Gastroesophageal sphincter (tissue), 4 donors: ENCODE measurements at places on chromosomes 12 and 14. TPM values are rescaled to one million over a fixed set of nuclear protein-coding genes. Genes with fewer than 3 reads are reported as not detected.

DNA sequence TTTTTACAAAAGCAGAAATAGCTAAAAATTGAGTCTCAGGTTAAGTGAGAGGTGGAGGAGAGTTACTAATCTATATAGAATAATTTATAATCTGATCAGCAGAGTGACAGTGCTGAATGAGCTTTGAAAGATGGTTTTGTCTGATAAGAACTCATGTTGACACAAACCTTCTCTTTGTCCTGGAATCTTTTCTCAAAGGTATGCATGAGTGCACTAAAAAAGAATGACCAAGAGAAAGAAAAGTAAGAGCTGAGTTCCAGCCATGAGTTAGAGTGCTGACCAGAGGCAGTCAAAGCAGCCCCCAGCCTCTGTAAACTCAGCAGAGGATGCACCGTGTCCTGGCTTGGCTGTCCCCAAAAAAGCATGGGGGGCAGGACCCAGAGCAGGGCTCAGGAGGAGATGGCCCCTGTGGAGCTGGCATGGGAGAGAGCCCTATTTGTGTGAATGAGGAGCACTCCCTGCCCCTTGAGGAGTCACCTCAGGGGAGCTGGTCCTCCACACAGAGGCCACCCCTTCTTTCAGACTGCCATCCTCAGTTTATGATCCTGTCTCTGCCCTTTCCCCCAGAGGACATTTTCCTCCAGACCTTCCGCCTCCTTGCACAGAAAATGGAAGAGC is 129.8 kb downstream of the SEC23A start:
- no peak for ATAC-seq

RDH16 gene
- 0.81 TPM for total RNA-seq

DNA sequence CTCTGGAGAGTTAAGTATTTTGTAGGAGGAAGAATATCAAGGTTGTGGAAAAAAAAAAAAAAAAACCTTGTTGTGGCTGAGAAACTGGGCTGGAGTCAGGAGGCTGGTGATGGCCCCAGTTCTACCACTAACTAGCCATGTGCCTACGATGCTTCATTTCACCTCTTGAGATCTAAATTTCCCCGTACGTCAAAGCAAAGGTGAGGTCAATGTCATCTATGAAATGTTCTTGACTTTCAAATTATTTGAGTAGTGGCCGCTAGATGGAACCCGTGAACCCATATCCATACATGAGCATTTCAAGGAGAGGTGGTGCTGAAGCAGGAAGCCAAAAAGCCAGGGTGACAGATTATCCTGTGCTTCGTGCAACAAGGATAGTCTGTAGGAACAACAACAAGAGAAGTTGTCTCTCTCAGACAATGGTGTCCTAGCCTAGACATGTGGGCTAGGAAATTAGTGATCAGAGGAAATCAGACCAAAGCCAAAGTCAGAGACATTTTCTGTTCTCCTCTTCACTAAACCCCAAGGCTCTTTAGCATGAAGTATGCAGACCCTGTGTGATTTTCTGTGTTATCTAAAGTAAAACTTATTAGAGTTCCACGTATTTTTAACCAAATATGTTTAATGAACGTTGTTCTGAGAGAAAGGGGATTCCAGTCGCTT is 95.5 kb upstream of the ETV6 start:
- ATAC-seq = peak; percentile 49

DNA sequence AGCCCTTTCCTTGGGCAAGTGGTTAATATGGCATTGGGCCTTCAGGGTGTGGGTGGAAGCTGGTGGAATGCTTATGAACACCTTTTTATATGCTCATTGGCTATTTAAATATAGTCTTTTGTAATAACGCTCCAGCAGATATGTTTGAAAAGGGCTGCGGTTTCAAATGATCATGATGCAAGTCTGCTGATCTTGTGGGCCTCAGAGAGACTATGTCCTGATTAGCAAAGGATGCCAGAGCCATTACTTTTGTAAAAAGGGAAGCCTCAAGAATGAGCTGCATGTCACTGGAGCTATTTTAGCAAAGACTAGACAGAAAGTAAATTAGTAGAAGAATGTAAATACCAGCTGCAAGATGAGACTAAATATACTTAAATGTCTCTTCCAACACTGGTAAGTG is 200.5 kb downstream of the GXYLT1 start:
- no peak for ATAC-seq

DNA sequence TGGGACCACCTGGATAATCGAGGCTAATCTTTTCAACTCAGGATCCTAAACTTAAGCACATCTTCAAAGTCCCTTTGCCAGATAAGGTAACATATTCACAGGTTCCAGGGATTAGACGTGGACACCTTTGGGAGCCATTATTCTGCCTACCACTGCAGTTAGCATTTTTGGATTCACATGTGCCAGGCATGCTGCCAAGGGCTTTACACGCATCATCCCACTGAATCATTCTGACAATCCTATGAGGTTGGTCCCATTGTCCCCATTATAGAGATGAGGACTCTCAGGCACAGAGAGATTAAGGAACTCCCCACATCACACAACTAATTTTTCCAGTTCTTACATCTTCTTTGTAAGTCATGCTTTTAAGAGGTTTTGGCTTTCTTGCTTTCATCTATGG is 34.5 kb downstream of the RTN1 start:
- ATAC-seq = no peak

IL22 gene
- total RNA-seq = not detected

DNA sequence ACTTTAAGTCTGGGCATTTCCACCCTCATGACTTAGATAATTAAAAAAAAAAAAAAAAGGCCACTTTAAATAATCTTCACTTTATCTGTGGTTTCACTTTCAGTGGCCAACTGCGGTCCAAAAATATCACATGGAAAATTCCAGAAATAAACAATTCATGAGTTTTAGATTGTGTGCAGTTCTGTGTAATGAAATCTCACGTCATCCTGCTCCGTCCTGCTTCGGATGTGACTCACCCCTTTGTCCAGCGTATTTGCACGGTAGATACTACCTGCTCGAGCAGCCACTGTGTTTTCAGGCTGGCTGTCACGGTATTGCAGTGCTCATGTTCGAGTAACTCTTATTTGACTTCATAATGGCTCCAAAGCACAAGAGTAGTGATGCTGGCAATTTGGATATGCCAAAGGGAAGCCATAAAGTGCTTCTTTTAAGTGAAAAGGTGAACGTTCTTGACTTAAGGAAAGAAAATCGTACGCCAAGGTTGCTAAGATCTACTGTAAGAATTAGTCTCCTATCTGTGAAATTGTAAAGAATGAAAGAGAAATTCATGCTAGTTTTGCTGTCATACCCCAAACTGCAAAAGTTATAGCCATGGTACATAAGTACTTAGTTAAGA is 2.4 kb downstream of the E2F7 start:
- no peak for ATAC-seq

CCNB1IP1 gene
- 44.0 TPM for total RNA-seq

ABCD2 gene
- total RNA-seq = 2.6 TPM

DNA sequence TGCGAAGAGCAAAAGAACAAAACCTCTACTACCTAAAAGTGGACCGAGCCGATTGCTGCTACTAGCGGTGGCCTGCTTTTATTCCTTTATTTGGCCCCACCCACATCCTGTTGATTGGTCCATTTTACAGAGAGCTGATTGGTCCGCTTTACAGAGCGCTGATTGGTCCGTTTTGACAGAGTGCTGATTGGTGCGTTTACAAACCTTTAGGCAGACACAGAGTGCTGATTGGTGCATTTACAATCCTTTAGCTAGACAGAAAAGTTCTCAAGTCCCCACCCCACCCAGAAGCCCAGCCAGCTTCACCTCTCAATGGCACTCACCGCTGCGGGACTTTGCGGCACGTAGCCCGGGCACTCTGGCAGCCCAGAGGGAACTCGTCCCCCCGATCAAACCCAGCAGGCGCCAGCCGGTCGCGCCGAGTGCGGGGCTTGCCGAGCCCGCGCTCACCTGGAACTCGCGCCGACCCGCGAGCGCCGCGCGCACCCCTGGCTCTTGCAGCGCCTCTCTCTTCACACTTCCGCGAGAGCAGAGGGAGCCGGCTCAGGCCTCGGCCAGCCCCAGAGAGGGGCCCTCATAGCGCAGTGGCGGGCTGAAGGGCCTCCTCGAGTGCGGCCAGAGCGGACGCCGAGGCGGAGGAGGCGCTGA is 8.7 kb upstream of the FGD4 start:
- ATAC-seq = peak; percentile 67

DNA sequence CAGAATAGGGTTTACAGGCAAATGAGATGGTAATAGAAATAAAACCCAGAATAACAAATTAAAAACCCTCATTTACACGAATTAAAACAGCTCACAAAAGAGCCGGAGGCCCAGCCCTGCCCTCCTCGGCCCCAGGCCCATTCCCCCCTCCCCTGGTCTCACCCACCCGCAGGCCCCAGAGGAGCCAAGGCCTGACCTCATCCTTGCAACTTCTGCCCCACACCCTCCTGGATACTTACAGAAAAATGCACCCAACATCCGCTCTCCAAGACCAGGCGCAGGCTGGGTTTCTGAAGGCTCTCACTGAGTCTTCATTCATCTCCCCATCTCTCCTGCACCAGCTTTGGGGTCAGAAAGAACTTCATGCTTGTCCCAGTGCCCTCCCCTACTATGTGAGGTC is 16.2 kb upstream of the VSX2 start:
- no peak for ATAC-seq

DNA sequence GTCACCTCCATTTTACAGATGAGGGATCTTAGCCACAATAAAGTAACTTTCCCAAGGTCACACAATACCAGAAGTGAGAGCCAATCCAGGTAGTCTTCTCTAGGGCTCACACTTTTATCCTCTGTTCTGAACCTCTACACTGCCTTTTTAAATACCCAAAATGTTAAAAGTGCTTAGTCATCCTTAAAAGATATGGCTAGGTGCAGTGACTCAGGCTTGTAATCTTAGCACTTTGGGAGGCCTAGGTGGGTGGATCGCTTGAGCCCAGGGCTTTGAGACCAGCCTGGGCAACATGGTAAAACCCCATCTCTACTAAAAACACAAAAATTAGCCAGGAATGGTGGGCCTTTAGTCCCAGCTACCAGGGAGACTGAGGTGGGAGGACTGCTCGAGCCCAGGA is 104.1 kb upstream of the PPP4R3A start:
- no peak for ATAC-seq

OR4Q2 gene
- not detected for total RNA-seq

GRCh38 chr12:95739561-95740313 is 50.8 kb downstream of the NTN4 start:
- ATAC-seq = peak; percentile 60

- ATAC-seq = no peak
These were observed 58.8 kb downstream of the GALC start for GRCh38 chr14:87934185-87934584.

DNA sequence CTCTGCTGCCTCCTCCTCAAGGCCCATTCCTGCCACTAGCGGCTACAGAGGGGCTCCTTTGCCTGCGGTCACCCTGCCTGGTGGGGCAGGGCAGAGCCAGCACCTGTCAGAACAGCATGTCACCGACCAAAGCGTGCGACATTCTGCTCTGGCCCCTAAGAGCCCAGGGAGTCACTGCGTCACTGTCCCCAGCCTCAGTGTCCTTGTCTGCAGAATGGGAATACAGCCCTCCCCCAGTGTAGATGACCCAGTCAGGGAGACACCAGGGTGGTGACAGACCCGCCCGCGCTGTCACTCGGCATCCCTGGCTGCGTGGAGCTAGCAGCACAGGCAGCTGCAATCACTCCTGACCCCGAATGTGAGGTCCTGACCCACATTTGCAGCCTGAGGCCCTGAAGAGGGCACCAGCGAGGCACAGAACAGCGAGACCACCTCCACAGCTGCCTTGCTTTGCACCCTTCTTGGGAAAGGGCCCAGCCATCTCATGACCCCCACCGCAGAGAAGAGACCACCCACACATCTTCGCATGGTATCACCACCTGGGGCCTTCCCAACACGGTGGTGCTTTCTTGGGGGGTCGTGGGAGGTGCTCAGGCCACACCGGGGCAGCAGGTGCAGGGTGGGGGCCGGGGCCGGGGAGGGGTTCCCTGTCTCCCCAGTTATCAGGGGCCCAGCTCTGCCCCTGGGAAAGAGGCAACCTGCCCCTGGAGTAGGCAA is 2.5 kb downstream of the AHNAK2 start:
- no peak for ATAC-seq

TUNAR gene
- not detected for total RNA-seq

DNA sequence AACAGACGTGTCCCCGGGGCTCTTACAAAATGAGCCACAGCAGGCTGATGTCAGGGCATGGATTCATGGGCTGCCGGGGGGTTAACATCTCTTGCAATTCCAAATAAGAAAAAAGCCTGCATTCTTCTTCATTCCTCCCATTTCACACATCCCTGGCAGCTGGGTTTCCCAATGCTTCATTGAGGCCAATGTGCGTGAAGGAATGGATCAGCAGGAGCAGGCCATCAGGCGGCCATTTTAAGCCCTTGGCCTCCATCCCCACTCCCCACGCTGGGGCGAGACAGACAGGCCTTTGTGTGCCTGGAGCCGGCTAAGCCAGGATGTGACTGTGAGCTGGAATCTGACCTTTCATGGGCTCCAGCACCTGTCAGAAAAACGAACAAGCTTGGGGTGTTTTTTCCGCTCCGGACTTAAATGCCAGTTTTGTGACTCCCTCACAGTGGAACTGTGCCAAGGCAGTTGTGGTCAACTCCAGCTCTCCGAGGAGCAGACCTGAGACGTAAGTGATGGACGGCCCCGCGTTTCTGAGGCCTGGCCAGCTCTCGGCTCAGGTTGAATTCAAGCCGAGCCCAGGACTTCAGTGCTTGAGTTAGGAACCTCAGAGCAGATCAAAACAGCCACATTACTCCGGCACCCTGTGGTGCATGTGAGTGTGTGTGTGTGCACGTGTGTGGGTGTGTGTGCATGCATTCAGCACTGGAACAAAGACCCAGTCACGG is 133.1 kb downstream of the TMEM30B start:
- ATAC-seq = peak; percentile 27

- no peak for ATAC-seq
These were observed 55.5 kb upstream of the DAAM1 start for GRCh38 chr14:59132796-59133494.

DNA sequence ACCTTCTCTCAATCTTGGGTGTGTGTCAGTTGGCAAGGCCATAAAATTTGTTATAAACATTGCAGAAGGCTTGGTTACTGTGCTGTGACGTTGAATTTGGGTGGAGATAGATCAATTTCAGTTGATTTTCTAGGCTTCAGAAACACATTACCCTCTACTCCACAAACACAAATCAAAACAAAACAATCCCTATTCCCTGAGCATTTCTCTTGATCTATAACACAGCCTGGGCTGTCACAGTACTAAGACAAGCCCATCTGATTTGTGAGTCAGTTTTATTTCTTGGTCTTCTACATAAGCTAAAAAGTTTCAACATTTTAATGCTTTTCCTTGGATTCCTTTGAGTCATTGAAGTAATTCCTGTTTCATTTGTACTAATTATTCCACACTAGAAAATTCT is 79.8 kb downstream of the PTPN11 start:
- no peak for ATAC-seq

PMEL gene
- 0.20 TPM for total RNA-seq

GRCh38 chr12:116236148-116236731 is 41.3 kb downstream of the MED13L start:
- ATAC-seq = no peak
